Mucosa of descending colon (tissue), 3 donors: ENCODE measurements at places on chromosomes 5 and 9. TPM values are rescaled to one million over a fixed set of nuclear protein-coding genes. Genes with fewer than 3 reads are reported as not detected.

GRCh38 chr5:24525414-24525813, 119.4 kb downstream of the CDH10 start:
- no peak for DNase-seq

GRCh38 chr9:19517202-19517942, 108.6 kb downstream of the ACER2 start:
- no peak for DNase-seq

DNA sequence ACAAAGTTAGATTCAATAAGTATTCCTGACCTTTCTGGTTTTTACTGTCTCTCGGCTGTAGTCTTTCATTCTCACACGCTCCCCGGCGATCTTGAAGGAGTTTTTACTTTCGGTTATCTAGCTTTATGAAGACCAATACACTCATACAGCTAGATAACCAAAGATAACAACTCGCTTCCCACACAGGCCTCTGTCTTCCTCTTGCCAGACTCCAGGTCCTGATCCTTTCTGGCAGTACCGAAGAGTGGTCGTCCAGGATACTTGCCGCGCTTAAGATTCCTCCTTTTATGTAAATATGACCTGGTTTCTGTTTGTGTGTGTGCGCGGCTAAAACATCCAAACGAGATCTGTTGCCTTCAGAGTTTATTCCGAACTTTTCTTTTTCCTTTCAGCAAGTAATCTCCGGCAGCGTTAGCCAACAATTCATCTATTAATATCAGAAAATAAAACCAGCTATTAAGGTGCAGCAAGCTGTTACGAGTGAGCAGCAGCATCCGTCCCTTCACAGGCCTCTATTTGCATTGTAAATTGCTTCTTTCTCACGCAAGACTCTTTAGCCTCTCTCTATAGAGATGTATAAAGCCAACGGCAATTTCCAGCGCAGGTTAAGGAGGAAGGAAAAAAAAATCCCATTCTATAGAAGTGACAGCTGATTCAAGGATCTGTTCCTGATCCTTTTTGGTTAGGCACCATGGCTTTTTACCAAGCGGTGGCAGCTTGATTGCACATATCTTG, 216.1 kb downstream of the MEF2C start:
- DNase-seq: no peak

GRCh38 chr9:133089271-133089671, 27.5 kb downstream of the CEL start:
- no peak for DNase-seq

Gene ZNF454
- 0.96 TPM for total RNA-seq

Gene FBXL7
- 21.4 TPM for total RNA-seq

GRCh38 chr9:123329329-123329955, 26.6 kb upstream of the CRB2 start:
- DNase-seq: peak; percentile 87

GRCh38 chr9:112046181-112046580, 128.9 kb downstream of the SUSD1 start:
- no peak for DNase-seq

- no peak for DNase-seq
Measured at GRCh38 chr5:135013445-135013844, 20.6 kb downstream of the PITX1 start.

DNA sequence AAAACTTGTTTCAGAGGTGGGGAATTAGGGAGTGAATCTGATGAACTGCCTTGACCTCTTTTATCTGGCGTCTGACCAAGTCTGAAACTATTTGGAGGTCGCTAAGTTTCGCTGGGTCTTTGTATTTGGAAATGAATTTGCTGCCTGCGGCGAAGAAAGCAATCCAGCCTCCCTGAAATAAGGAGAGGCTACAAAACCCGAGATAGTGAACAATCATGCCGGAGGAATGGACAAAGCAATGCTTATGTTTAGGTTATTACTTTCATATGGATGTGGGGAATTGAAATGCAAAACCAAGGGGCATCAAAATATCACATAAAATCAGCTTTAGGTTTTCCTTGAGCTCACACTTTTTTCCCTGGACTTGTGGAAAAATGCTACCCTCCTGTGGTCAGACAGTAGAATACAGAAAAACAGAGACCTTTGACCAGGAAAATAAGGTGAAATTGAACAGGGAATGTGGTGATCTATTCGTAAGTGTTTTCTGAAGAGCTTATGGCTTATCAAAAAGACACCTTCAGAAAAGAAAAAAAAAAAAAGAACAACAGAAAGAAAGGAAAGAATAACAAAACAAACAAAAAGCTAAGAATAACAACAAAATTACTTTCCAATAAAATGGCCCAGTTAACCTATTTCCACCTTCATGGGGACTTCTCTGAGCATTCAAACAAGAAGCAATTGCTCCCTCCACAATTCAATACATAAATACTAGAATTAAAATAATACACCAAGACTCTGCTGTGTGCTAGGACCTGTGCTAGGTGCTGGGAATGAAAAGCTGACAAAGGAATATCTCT, 68.6 kb upstream of the DPYSL3 start:
- DNase-seq: no peak

- DNase-seq: no peak
Measured at GRCh38 chr5:157603333-157604190, 28.0 kb upstream of the ADAM19 start.

Gene TAF11L5
- not detected for total RNA-seq

DNA sequence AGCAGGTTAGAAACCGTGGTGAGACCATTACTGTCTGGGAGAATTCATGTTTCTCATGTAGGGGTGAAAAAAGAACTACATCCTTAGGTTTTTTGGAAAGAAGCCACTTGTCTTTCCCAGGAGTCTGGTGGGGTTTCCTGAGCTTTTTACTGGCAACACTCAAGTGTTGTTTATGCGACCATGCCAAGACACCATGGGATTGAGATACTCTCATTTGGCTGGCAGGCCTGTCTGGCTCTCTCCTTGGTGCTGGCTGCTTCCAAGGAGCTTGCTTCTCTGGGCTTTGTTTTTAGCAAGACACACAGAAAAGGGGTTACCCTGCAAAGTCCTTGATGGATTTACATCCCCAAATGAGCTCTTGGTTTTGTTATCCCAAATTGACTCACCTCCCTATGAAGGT, 80.9 kb upstream of the ISL1 start:
- no peak for DNase-seq

Gene DCTN3
- total RNA-seq: 67.1 TPM

GRCh38 chr5:154546719-154547118, 68.7 kb upstream of the HAND1 start:
- DNase-seq: no peak

Gene GPRIN1
- 1.6 TPM for total RNA-seq

DNA sequence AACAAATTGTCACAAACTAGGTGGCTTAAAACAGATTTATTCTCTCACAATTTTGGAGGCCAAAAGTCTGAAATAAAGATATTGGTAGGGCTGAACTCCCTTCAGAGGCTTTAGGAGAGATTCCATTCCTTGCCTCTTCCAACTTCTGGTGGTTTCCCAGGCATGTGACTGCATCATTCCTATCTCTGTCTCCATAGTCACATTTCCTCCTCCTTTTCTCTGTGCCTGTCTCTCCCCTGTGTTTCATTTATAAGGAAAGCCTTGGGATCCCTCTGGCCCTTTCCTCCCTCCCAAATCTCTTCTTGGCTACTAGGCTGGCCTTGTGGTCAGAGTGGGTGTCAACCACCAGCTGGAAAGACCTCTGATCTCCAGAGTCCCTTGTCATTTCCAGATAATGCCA, 78.2 kb downstream of the SNX18 start:
- DNase-seq: no peak

- DNase-seq: no peak
Measured at GRCh38 chr9:126108240-126108639, 218.4 kb upstream of the MVB12B start.

DNA sequence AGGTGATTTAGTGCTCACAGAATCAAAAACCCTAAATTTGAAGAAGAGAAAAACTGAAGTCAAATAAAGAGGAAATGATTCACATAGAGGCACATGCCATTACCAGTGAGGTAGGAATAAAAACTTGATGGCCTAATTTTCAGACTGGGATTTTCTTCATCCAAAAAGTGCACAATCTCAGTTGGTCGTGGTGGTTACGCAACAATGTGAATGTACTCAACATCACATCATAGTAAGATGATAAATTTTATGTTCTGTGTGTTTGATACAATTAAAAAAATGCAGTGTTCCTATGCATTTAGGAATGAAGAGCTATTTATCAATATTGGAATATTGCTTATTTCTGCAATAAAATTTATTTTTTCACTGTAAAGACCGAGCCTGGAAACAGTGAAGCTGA, 60.7 kb downstream of the SV2C start:
- no peak for DNase-seq

DNA sequence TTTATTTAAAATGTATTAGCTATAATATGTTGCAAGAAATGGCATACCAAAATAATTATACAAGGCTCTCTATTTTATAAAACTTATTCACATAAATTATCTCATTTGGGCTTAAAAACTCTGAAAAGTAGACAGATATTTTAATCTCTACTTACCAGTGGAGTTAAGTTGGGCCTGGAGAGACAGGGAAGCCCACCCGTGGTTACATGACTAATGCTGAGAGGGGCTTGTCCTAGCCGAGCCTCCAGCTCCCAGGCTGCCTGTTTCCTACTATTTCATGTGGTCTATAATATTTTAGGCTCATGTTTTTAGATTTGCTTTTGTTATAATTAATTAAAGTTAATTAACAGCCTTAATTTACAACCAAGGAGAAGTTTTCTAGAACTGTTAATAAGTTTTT, 20.9 kb upstream of the ASPN start:
- no peak for DNase-seq

DNA sequence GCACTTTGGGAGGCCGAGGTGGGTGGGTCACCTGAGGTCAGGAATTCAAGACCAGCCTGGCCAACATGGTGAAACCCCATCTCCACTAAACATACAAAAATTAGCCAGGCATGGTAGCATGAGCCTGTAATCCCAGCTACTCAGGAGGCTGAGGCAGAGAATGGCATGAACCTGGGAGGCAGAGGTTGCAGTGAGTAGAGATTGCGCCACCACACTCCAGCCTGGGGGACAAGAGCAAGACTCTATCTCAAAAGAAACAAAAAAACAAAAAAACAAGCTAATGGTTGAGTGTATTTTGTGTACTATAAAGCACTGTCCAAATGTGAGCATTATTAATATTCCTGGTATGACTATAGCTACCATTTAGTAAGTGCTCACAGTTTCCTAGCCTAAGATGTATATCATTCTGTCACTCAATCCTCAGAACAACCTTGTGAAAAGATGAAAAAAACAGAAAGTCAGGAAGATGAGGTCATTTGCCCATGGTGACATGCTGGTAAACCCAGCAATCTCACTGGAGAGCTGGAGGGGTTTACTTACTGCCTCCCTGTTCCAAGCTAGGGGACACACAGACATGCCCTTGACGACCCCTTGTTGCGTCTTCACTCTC, 27.7 kb downstream of the ARHGEF37 start:
- DNase-seq: no peak

DNA sequence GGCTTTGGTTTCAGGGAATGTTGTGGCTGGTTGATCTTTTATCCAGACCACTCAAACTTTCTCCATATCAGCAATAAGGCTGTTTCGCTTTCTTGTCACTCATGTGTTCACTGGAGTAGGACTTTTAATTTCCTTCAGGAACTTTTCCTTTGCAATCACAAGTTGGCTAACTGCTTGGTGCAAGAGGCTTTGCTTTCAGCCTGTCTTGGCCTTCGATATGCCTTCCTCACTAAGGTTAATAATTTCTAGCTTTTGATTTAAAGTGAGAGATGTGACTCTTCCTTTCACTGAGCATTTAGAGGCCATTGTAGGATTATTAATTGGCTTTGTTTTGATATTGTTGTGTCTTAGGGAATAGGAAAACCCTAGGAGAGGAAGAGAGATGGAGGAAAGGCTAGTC, 7.0 kb upstream of the HRCT1 start:
- no peak for DNase-seq

DNA sequence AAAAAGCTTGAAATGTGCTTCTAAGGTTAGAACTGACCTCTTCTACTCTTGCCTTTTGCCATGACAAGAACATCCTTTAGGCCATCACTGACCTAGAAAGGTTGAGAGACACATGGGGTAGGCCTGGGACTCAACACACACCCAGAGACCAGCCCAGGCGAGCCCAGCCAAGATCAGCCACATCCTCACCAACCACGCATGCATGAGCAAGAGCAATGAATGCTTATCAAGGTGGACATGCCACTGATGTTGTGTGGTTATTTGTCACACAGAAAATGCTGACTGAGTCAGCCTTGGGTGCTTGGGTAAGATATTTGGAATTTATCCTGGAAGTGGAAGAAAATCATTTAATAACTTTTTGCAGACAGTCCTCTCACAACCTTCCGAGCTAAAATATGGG, 39.4 kb downstream of the SMIM23 start:
- no peak for DNase-seq

DNA sequence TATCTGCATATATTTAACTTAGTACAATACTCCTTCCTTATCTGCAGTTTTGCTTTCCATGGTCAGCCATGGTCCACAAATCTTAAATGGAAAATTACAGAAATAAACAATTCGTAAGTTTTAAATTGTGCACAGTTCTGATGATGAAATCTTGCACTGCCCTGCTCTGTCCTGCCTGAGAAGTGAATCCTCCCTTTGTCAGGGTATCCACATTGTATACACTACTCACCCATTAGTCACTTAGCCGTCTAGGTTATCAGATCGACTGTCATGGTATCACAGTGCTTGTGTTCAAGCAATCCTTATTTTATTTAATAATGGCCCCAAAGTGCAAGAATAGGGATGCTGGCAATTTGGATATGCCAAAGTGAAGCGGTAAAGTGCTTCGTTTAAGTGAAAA, 8.3 kb upstream of the YTHDC2 start:
- DNase-seq: no peak

DNA sequence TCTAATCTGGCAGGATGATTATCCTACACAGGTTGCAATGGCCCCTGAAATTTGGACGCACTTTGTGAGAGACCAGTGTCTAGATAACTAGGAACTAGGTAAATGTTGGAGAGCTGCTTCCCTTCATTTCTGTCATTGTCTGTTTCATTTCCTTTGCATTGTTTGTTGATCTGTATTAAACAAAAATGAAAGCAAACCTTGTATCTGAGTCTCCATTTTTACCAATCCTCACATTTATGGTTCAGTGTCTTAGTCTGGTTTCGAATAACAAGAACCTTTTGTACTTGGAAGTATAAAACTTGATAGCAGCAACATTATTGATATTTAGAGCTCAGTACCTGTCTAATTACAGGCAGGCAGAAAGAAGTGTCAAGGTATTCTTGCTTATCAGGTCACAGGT, 105.5 kb downstream of the MRPS30 start:
- DNase-seq: no peak

Gene MED22
- 21.3 TPM for total RNA-seq

DNA sequence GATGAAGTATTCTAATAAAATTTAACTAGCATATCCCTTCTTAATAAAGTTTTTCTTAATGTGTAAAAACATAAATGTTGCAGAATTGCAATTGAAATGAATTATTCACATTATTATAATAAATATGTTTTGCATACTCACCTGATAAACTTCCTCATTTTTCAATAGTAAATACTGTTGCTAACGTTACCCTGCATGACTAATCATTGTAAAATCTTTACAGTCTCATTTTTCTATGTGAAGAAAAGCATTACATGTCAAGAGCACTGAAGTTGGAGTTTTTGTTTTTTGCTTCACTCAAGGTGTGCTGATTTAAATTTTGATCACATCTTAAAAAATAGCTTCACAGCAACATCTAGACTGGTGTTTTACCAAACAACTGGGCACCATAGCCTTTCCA, 157.2 kb upstream of the CDH18 start:
- no peak for DNase-seq

Gene NUTM2F
- total RNA-seq: not detected

Gene FSD1L
- 7.8 TPM for total RNA-seq

Gene STING1
- total RNA-seq: 27.0 TPM
